ENCODE measurements at places on chromosomes 5 and 9.

DNA sequence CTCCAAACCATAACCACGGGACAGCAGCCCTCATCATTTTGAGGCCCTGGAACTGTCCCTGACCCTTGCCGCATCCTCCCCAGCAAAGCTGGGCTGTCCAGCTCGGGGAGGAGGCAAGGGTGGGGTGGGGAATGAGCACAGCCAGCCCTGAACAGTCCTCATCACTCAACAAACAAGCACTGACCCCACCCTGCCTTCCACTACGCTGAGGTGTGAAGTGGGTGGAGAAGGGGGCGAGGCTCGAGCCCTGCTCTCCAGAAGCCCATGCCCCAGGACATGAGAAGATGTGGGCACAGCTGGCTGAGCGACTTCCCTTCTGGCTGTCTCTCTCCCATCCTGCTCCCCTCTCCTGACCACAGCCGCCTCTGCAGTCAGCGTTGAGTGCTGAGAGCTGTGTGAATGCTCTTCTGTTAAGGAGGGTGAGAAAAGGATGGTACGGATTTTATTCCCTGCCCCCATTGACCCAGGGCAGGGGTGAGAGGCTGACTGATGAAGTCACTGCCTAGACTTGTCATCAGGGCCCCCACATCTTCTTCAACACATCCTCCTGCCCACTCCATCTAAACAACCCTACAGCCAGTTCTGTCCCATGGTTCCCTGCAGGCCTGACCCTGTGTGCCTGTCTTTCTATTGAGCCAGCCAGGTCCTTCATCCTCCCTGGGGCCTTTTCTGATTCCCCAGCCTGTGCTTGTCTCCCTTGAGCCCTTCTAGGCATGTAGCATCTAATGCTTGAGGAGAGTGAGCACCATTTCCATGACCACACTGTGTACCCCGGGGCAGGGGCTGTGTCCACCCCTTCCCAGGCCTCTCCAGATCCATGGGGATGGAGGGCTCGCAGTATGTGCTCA is 276.0 kb downstream of the FSTL4 start:
- DNase-seq = no peak

DNA sequence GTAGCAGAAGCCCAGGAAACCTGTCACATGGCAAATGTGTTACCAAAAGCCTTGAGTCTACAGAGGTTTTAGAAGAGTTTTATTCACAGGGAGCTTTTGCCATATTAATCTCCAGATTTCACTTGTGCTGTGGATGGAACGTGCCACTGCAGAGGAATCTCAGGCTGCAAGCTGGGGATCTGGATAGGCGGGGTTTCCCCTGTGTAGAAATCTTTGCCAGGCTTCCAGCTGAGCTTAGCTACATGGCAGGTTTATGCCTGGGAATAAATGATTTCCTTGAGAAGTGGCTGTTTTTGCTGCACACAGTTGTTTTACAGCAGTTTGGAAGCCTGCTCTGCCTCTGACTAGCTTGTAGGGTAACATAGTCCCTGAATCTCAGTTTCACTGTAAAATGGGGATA is 224.6 kb upstream of the PLPPR1 start:
- DNase-seq = no peak

DNA sequence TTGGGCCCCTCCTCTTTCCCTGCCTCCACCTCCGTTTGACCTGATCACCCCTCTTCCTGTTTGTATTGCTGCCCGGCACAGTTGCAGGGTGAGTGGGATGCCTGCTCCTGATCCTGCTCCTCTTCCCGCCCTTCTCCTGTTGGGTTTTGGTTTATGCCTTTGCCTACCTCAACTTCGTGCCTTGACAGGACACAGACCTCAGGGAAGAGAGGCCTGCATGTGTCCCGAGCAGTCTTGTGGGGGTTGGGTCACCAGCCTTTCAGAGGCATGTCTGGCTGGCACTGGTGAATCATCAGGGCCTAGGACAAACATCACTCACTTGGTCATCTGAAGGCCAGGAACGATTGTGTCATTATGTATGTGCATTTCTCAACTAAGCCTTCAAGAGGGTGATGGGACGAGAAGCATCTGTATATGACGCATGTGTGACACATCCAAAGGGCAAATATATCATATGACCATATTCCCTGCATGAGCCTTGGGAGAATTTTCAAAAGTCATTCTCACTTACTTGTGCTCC is 56.9 kb downstream of the NPR3 start:
- DNase-seq = no peak

- peak; percentile 60 for DNase-seq
Observed at GRCh38 chr9:34493972-34494535, 28.7 kb downstream of the ENHO start.

- DNase-seq = no peak
Observed at GRCh38 chr9:18452276-18452675, 21.7 kb upstream of the ADAMTSL1 start.

Measured in OCI-M1 (cell line).